ENCODE measurements at places on chromosomes 6 and 20. TPM values are rescaled to one million over a fixed set of nuclear protein-coding genes. Genes with fewer than 3 reads are reported as not detected.
A peak's percentile ranks its signal among the peaks of the same experiment; 100 is the strongest.

Gene PGC
- total RNA-seq: 586 TPM

Gene HLA-DQA1
- total RNA-seq: 6.0 TPM

DNA sequence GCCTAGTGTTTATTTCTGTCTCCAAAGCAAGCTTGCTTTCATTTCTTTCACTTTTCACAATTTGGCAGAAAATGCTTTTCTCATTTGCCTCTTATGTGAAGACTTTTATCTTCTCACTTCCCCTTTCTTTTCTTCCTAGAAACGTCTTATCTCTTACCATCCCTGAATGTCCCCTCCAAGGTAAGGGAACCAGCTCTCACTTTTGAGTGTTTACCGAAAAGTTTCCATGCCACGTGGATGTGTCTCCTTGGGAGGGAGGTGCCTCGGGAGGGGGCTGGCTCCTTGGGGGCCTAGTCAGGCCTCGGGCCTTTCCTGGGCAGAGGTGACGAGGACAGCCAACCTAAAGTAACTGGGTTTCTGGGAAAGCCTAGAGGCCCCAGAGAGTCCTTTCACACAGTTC, 127.4 kb downstream of the CD24 start:
- no peak for DNase-seq

GRCh38 chr6:89145091-89145955, 532 bp upstream of the PM20D2 start:
- DNase-seq: peak; percentile 68

DNA sequence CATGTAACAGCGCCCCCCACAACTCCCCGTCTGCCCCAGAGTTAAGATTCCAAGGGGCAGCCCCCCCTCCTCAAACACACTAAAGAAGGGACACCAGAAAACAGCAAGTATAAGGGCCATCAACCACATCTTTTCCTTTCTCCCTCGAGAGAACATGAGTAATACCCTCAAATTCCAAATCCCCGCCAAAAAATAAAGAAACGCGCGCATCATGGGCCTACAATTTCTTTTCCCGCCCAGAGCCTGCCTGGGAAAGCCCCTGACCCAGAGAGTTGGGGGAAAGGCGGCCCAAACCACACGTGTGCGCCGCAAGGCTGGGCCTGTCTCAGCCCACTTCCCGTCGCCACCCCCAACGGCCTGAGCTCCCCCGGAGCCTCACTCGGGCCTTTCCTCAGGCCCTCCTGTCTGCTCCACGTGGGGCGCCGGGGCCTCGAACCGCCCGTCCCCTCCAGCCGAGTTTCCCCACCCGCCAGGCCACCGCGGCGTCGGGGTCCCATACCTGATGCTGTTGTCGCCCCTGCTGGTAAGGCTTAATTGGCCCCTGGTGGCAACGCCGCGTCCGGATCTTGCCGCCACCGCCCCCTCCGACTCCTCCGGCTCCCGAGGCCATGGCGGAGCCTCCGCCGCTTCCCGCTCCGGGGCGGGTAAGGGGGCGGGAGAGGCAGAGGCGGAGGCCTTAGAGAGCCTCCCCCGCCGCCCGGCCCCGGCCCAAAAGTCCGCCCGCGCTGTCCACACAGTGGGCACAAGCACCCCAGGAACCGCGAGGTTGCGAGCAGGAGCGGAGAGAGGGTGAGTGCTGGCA, 746 bp downstream of the NUP153 start:
- DNase-seq: peak; percentile 75

DNA sequence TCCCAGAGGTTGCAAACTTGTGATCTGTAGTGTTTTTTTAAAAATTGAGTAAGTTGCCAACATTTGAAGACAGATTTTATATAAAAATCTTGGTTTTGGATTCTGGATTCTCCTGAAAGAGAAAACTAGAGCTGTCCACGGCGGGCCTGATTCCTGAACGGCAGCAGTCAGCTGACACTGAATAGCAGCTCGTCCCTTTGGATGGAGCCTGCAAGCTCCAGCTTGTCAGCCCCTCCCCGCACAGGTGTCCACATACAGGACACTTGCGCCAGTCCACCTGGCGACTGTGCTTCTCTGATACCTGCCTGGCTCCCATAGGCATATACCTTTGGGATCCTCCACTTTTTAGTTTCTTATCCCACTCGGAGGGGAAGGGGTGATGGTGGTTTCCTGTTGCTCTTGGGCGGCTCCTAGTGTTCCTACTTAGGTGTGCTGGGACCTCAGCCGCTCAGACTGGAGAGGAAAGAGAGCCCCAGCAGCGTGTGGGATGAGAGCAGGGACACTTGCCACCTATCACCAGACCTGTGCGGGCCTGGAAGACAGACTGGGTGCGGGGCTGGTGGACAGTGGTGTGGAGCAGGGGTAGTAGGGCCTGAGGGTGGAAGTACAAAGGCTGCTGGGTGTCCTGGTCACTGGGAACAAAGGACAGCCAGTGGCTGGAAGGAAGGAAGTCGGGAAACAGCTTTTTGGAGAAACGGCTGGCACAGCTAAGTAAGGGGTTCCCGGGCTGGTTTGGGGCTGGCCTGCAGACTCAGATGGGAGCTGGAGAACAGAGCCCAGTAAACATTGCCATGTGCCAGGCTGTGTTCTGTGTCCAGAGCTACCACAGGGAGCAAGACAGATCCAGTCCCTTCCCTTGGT, 18.3 kb downstream of the GHRH start:
- no peak for DNase-seq

DNA sequence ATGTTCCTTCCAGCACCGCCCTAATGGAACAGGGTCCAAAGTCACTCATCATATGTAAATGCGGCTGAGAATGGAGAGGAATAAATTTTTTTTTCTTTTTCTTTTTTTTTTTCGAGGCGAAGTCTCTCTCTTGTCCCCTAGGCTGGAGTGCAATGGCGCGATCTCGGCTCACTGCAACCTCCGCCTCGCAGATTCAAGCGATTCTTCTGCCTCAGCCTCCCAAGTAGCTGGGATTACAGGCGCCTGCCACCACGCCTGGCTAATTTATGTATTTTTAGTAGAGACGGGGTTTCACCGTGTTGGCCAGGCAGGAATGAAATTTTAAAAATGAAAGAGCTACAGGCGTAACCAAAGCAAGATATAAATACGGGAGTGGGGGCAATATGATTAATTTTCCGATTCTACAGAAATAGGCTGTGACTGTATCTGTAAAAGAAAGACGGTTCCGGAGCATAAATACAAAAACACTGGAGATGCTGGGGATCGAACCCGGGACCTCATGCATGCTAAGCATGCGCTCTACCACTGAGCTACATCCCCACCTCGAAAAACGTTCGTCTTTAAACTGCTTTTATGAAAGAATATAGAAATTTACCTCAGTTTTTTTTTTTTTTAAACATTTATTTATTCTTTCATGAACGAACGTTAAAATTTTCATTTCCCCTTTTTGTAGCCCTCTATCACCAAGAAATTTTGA, 132.2 kb downstream of the GPX5 start:
- peak; percentile 89 for DNase-seq

GRCh38 chr6:27177485-27178406, 69.8 kb upstream of the PRSS16 start:
- peak; percentile 96 for DNase-seq

DNA sequence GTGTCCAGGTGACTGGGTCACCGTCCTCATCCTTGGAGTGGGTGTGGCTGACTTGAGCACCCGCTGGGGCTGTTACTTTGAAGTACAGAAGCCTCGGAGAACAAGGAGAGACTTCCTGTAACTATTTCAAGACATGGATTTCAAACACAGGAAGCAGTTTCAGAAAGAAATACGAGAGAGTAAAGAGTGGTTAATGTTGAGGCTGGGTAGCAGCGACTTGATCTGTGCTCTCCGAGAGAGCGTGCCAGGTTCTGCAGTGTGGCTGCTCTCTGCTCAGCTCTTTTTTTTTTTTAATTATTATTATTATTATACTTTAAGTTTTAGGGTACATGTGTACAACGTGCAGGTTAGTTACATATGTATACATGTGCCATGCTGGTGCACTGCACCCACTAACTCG, 17.5 kb upstream of the EFCAB8 start:
- DNase-seq: no peak

All from lung (tissue), 17 donors.